Suppressor macrophage treated with lipopolysaccharide for 1 hour (primary cell): ENCODE measurements at places on chromosomes 6 and 20.

DNA sequence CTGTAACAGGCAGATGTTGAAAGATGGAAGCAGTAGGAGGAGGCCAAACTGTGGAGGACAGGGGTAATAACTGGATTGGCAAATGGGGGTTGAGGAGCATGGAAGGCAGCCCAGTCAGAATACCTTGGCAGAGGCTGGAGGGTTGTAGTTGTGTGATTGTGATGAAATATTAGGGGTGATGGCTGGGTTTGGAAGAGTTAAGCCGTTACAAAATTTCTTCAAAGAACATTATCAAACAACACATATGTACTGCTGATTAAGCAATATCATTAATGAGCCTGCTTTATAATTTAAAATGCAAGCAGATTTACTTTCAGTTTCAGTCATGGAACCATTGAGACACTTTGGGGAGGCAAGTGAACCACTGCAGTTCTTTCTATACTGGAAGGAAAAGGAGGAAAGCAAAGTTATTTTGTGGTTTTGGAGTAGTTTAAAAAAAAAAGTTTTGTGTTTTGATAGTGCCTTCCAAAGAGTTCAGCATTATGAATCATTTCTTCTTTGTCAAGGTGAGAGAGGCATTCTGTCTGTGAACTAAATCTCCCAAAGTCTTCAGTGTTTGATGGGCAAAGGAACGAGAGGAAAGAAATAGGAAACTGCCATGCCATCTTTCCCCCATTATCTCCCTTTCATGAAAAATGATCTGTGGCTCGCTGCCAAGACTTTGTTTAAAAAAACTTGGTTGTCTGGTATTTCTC, 20.7 kb downstream of the FOXO3 start:
- peak; percentile 27 for DNase-seq

DNA sequence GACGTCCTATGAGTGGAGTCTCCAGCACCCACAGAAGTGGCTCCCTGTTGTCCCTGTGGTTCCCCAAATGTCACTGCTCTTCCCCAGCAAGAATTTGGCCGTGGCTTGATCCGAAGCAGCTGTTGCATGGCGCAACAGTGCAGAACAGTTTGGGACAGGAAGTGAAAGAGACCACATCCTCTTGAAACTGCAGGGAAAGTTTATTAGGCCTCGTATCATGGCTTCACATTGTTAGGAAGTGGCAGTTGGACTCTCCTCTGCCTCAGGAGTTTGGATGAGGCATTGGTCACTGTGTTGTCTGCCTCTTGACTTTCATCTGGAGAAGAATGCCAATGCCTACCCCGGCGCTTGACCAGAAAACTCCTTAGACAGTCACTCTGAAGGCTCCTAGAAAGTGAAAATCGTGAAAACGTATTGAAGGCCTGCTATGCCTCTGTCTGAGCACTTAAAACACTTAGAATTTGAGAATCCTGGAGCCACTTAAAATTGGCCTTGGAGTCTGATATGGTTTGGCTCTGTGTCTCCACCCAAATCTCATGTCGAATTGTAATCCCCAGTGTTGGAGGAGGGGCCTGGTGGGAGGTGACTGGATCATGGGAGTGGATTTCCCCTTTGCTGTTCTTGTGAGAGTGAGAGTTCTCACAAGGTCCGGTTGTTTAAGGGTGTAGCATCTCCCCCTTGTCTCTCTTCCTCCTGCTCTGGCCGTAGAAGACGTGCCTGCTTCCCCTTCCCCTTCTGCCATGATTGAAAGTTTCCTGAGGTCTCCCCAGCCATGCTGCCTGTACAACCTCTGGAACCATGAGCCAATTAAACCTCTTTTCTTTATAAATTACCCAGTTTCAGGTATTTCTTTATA, 334.9 kb upstream of the JARID2 start:
- peak; percentile 92 for DNase-seq

DNA sequence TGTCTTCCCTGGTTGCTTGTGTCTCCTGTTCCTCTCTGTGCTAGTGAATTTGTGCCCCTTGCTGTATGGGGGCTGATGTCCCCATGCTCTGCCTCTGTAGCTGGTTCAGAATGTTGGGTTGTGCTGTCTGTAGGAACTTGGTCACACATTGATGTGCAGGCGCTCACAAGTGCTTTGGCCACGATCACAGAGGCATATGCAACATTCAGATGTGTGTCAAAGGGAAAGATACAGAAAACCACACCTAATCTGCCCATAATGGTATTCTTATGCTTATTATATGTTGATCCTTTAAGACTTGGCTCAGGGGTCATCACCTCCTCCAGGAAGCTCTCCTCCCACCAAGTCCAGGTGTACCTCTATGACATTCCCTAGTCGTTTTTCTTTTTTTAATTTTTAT, 17.1 kb upstream of the DHX35 start:
- no peak for DNase-seq

DNA sequence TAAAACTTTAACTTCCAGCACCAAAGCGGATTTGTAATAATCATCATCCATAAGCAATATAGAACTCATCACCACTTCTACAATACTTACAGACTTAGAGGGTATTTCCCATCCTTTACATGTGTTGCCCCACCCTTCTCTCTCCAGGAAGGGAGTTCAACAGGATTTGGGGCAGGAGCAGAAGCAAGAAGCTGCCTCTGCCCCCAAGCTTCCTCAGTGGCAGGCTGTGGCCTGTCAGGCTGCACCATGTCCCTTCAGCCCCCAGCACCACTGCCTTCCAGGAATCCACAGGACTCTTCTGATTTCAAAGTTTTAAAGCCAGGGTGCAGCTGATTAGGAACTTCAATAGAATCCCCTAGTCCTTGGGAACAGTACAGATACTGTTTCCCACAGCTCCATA, 36.7 kb upstream of the MCM9 start:
- DNase-seq = no peak
